ENCODE measurements at places on chromosomes 11 and 22.

DNA sequence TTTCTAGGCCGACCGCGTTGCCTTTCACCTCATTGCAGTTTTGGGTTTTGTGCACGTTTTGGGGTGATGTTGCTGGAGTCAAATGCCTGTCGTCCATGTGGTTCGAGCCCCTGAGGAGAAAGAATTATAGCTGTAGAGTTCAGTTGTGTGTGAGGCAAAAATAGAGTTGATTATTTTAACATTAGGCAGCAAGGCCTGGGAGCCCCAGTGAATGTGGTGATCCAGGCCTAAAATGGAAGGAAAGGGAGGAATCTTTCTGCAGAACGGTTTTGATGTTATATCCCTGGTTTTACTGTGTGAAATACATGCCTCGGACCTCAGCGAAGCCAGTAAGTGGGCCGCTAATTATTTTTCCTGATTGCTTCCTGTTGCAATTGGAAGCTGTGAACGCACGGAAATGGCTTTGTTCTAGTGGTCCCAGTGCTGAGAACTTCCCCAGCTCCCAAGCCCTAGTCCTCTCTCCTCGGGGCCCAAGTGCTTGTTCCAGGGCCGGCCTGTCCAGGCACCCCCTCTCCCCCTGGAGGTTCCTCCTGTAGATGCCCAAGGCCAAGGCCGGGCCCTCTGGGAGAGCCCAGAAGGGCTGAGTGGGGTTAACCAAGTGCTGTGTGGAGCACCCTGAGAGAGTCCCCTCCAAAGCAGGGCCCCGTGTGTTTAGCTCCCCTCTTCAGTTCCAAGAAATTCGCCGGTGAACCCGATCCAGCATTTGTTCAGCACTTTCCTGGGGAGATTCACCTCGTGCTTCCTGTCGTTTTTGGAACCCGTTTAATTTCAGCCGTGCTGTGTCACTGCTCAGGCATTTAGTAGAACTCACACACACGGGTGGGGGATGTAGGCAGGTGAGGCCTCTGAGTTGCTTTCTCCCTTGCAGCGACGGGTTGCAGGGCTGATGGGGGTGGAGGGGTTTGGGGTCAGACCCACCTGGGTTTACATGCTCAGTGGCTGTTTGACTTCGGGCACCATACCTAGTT lies 2.1 kb downstream of the LRP5 start:
- no peak for DNase-seq

DNA sequence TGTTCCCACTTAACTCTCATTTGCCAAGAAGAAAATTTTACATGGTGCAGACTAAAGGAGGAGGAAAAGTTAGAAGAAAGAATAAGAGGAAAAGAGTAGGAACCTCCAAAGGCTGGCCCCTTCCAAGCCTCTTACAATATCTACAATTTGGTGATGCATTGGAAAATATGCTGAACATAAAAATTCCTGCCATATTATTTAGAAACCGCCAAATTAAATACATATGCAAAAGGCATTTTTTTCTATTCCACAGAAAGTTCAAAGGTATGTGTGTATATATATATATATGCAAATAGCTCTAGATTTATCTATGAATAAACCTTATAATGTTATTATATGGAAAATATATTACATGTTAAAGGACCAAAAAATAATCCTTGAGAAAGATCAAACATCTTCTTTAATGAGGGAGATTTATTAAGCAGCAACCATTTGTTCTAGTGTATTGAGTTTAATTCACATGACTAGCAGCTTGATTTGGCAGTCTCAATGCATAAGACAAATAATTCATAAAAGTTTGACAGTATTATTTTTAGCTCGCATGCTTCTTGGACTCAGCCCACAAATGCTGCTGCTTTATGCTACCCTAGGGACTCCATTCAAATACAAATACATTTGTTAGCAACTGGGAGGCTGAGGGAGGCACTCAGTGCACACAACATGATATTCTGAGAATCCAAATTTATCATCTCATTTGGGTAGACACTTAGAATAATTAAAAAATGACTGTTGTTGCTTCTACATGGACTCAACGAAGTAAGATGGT lies 184.9 kb downstream of the SBF2 start:
- no peak for DNase-seq

GRCh38 chr11:87136236-87136635 lies 98.5 kb downstream of the TMEM135 start:
- DNase-seq, result no peak

DNA sequence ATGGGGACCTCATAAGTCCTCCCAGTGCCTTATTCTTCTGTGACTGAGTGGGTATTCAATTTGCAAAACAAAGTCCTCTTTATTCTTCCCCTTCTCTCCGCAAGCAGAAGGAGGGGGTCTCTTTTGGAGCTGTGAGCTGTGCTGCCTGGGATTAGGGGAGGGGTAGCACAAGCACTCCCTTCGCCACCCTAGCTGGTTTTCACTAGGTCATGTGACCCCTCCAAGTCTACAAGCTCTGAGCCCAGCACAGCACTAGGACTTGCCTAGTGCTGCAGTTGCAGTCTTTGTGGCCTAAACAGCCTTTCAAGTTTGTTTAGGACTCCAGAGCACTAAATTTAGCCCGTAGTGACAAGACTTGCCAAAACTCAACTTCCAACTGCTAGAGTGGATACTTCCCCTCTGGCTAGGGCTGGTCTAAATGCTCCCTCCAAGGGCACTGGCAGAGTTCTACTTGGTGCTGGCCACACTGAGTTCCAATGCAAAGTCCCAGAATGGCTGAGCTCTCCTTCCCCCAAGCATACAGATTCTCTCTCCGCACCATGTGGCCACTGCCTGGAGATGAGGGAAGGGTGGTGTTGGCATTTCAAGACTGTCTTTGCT lies 25.4 kb downstream of the TAF1D start:
- DNase-seq, result no peak

DNA sequence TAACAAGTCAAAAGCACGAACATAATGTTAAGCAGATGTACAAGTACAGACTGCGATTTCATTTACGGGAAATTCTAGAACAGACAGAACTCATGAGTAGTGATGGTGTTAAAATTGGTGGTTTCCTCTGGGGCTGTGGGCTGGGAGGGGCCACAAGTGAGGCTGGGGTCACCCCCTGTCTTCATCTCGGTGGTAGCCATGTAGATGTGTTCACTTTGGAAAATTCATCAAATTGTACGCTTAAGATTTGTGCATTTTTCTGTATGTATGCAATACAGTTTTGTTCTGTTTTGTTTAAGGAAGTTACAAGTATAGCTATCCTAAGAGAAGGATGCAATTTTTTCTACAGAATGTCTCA lies 504 bp upstream of the ASCC2 start:
- DNase-seq, result no peak

GRCh38 chr22:32569956-32570355 lies 95.3 kb downstream of the FBXO7 start:
- no peak for DNase-seq

GRCh38 chr11:76610371-76610770 lies 60.2 kb downstream of the LRRC32 start:
- DNase-seq, result no peak

- no peak for DNase-seq
Measured at GRCh38 chr22:32623943-32624342, 149.3 kb downstream of the FBXO7 start.

GRCh38 chr11:108027057-108027456 lies 18.4 kb downstream of the CUL5 start:
- no peak for DNase-seq

- DNase-seq, result no peak
Measured at GRCh38 chr22:29756341-29756740, 10.5 kb downstream of the ZMAT5 start.

- DNase-seq, result no peak
Measured at GRCh38 chr11:102237096-102237735, 80.1 kb upstream of the BIRC3 start.

DNA sequence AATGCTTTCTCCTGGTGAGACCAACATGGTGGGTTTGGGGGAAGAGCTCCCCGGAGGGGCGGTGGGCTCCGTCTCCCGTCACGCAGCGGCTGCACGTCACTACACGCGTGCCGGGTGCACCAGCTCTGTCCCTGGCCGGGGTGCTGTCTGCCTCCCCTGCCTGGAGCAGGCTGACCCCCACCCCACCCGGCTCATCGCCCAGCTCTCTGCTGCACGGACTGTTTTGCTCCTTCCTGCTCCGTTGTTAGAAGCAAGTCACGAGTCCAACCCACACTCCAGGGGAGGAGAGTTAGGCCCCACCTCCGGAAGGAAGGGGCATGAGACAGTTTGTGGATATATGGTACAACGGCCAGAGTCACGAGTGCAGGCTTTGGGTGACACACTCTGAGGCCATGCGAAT lies 364.9 kb downstream of the BRD1 start:
- DNase-seq, result no peak

DNA sequence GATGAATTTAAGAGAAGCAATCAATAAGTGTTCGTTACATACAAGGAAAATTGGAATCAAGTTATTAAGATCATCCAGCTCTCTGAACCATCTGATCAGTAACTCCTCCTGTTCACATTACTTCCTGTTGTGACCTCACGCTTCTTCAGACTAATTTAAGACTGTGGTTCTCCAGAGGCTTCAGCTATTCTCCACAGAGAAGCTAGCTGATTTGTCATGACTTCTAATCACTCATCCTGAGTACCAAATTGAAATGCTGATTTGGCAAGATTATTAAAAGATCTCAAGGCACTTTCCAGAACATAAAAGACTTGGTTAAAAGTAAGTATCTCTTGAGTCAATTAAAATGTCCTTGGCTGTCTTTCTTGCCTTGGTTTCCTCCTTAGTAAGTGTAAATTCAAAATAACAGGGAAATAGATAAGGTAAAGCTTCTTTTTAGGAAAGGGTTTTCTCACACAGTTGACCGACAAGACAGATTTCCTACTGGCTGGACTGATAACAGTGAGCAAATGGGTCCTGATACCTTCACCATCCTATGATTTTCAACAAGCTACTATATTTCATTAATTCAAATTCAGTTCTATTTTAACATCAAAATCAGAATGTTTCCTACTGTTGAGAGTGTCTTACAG lies 38.5 kb downstream of the GAB2 start:
- no peak for DNase-seq

DNA sequence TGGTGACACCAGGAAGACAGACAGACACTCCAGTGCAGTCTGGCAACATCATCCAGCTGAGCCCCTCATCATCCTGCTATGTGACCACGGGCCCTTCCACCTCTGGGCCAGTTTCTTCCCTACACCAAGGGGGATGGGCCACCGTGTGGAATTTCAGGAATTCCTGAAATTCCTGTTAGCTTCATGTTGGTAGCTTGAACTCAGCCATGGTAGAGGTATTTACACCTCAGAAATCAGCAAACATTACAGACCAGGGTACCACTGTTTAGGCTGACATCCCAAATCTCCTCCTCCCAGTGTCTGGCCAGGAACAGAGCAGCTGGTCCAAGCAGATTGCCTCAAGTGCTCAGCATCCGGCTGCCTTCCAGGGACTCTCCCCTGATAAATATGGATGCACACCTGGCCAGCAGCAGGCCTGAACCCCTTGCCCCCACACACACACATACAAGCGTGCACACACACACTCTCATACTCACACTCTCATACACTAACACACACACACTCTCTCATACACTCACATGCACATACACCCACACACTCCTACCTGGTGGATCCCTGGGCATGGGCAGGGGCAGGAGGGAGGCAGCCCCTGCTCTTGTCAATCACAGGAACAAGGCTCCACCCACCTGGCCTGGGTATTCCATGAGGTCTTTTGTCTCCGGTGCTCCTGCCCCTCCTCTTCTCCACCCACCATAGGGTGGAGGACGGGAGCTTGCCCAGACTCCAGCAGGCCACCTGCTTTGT lies 85.2 kb downstream of the BUD13 start:
- no peak for DNase-seq

GRCh38 chr11:124919898-124920297 lies 848 bp downstream of the HEPN1 start:
- no peak for DNase-seq

DNA sequence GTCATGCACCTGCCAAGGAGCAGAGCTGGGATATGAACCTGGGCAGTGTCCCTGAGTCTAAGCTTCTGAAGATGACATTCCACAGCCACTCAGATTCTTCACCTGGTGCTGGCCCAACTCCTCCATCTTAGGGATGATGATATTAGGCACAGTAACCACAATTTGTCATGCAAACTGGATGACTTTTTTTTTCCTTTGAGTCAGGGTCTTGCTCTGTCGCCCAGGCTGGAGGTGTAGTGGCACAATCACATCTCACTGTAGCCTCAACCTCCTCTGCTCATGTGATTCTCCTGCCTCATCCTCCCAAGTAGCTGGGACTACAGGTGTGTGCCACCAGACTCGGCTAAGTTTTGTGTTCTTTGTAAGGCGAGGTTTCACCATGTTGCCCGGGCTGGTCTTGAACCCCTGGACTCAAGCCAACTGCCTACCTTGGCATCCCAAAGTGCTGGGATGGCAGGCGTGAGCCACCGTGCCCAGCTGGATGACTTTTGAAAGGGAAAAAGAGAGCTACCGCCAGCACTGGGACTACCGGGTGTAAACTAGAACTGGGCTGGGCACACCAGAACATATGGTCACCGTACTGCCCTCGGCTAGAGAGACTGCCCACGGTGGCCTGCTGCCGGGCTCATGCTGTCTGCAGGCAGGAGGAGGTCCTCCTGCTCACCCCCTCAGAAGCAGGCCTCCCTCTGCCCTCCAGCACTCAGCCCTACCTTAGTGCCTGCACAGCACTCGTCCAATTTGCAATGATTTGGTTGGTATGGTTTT lies 77.7 kb downstream of the NAT10 start:
- no peak for DNase-seq

DNA sequence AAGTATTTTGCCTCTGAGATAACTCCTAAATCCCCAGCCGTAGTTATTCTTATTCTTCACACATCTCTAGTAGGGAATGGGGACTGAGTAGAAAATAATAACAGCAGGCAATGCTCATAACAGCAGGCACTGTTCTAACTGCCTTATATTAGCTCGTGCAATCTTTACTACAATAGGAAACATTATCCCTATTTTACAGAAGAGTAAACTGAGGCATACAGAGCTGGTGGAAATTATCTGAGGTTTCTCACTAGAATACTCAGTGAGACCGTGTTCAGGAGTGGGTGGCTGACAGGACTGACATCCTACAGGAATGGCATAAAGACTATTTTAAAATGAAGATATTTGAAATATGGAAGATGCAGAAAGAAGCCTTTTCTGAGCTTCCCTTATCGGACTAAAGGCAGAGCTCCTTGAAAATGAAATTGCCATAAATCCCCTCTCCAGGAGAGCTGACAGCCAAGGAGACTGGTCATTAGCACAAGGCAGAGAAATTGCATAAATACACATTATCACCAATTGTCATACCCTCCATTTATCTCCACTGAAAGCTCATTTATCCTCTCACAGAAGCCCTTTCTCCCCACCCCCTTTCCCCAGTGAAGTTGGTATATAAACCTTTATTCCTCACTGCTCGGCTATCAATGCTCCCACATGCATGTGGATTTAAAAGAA lies 93.9 kb downstream of the RASSF10 start:
- DNase-seq, result no peak

DNA sequence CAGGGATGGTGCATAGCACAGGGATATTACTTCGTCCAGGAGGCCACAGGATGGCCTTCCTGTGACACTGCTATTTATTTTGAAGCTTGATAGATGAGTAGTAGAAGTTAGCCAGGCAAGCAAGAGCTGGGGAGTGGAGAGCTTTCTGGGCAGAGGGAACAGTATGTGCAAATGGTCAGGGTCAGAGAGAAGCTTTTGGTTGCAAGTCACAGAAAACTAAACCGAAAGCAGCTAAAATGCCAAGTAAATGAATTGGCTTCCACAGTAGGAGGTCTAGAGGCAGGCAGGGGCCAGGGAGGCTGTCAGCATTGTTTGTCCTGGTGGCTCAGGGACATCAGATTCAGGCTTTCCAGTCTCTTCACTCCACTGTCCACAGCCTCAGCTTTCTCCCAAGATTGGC lies 247.5 kb downstream of the GRIK4 start:
- no peak for DNase-seq

GRCh38 chr22:37633089-37633624 lies 6.3 kb upstream of the SH3BP1 start:
- DNase-seq, result no peak
